ENCODE measurements at places on chromosomes 1 and 21.

- no peak for DNase-seq
These were observed 129.8 kb upstream of the CACNA1E start for GRCh38 chr1:181353526-181353925.

GRCh38 chr1:167371030-167371429, 147.3 kb downstream of the CD247 start:
- DNase-seq: no peak

DNA sequence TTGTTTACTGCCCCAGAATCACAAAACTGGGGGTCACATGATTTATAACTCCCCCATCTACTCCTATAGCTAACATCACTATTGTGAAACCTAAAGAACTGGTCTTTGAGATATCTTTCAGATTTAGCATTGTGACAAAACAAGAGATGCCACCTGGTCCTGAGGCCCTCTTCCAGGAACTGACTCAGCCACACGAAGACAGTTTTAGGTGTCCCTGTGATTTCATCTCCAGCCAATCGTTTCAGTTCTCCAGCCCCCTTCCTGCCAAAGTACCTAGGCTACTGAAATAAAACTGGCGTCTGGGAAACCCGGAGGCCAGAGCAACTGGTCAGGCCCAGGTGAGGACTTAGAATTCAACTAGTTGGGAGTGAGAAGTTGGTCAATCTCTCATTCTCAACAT, 36.6 kb downstream of the TBX19 start:
- DNase-seq: no peak

DNA sequence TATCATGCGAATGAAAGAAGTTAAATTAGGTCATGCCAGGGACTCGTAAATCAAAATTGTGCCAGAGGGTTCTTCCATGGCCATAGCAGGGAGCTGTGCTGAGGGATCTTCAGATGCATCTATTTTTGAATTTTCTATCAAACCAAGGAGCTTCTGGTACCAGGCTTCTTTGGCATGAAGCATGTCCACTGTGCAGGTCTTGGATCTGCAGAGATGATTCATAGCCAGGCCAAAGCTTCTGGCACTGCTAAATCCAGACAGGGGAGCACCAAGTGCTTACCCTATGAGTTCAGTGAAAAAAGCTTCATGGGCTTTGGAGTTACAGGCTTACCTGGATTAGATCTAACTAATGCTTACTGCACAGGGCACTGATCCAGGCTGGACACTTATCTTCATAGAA, 154.2 kb upstream of the DAB1 start:
- no peak for DNase-seq

- DNase-seq: peak; percentile 82
These were observed 119.4 kb downstream of the AKT3 start for GRCh38 chr1:243730487-243731150.

DNA sequence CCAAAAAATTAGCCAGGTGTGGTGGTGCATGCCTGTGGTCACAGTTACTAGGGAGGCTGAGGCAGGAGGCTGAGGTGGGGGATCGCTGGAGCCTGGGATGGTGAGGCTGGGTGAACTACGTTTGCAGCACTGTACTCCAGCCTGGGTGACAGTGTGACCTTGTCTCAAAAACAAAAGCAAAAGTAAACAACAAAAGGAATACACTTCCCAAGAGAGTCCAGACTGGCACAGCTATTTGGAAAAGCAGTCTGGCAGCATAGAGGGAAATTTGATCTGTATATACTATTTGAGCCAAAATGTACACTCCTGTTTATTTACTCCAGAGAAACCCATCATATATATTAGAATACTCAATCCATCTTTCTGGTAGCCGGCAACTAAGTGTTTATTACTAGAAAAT, 107.0 kb upstream of the HMCN1 start:
- DNase-seq: no peak

- peak; percentile 94 for DNase-seq
These were observed 467 bp downstream of the THRAP3 start for GRCh38 chr1:36224537-36225282.

GRCh38 chr1:10001016-10001665, 4.1 kb downstream of the RBP7 start:
- no peak for DNase-seq

- no peak for DNase-seq
These were observed 8.9 kb upstream of the LGALS8 start for GRCh38 chr1:236514703-236515442.

DNA sequence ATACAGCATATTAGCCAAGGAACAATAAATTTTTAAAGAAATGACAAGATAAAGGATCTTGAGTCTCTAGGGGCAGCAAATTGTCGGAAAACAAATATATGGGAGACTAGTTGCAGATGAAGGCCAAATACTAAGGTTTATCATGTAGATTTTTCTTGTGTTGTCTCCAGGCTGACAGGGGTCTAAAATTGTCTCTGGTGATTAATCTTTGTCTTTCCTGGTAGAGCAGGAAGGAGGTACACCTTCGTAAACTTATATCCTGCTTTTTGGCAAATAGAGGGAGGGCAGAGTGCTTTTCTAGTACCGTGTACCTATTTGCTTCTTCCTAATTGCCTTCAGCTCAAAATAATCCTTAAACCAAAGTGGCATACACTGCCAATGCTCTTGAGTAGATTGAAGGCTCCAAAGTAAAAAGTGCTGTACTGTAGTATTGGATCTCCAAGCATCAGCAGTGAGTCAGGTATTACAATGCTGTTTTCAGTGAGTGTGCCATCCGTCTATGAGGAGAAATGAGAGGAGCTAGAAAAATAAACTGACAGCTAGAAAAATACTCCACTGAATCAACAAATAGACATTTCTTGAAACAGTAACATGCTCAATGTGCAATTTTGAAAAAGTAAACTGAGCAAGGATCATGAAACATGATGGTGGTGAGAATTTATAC, 1.8 kb upstream of the LEPR start:
- no peak for DNase-seq

GRCh38 chr1:29948581-29948980, 712.3 kb downstream of the PTPRU start:
- no peak for DNase-seq

- DNase-seq: peak; percentile 87
These were observed 25.6 kb downstream of the PADI3 start for GRCh38 chr1:17274186-17275170.

GRCh38 chr1:73310797-73311381, 887.1 kb downstream of the LRRIQ3 start:
- DNase-seq: no peak

- no peak for DNase-seq
These were observed 40.4 kb downstream of the COL18A1 start for GRCh38 chr21:45445369-45445768.

GRCh38 chr1:200374569-200375295, 35.1 kb downstream of the ZNF281 start:
- no peak for DNase-seq

- no peak for DNase-seq
These were observed 745.6 kb upstream of the CXADR start for GRCh38 chr21:16767201-16767600.

DNA sequence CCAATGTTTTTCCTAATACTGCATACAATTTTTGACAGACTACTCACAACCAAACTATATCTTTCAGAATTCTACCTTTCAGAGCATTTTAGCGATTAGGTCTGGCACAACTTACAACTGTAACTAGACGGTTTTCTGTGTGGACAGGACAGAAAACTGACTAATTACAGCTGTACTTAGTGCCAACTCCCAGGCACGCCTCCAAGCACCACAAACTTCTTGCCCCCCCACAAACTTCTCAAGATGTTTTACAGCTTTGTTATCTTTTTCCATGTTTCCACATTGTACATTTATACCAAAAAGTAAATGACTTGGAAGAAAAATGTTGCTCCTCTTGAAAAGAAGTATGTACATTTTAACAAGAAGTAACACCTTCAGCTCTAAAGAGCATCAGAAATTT, 13.8 kb downstream of the LYST start:
- no peak for DNase-seq

DNA sequence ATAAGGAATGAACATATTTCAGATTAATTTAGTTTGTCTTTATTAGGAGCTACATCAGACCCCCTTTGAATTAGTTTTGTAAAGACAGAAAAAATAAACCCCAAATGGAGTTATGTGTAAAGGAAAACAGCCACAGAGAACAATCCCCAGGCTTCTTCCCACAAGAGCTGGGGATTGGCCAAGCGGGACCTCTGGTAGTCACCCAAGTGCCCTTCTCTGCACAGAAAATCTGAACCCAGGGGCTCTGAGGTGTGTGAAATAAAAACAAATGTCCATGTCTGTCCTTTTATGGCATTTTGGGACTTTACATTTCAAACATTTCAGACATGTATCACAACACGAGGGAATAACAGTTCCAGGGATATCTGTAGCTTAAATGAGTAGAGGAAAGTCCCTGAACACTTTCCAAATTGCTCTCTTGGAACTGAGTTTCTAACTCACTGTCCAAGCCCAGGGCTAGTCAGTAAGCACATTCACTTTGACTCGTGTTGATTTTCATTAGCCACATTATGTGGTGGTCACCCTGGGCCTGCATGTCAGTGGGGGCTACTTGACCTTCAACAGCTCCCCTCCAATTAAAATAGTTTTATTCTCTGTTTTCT, 22.5 kb downstream of the DPT start:
- DNase-seq: no peak

GRCh38 chr1:4944911-4945310, 290.5 kb downstream of the AJAP1 start:
- DNase-seq: no peak

DNA sequence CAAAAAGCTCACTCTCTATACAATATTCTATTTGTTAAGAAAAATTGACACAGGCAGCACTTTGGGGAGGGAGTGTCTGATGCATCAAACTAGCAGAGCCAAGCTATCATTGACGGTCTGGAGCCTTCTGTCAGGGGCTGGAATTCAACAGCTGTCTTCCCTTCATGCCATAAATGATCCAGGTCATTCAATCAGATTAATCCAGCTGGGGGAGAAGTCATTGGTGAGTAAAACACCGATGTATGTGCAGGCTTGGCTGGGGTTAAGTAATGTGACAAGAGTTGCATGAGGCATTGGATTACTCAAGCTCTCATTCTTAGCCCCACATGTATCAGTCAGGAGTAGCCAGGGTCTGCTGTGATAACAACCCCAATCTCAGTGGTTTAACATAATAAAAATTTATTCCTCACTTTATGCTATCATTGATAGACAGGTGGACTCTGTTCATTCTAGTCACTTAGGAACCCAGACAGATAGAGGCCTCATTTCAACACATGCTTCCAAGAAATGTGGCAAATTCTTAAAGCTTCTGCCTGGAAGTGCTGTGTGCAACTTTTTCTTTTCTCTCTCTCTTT, 118.1 kb upstream of the GADD45A start:
- DNase-seq: no peak

DNA sequence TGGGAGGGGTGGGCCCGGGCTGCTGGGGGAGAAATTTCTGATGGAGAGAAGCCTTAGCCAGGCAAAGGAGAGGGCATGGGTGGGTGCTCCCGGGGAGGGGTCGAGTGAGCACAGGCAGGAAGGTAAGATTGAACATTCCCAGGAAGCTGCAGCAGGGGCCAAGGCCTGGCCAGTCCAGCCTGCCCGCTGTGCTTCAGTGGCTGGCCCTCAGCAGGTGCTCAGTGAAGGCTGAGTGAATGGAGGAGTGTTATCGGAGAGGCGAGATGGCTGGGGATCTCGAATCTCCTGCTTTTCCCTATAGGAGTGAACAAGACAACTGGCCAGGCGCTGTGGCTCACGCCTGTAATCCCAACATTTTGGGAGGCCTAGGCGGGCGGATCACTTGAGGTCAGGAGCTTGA, 20.9 kb downstream of the SPSB1 start:
- no peak for DNase-seq

- no peak for DNase-seq
These were observed 47.3 kb upstream of the COA6 start for GRCh38 chr1:234325878-234326496.

- no peak for DNase-seq
These were observed 124.1 kb upstream of the KCNK2 start for GRCh38 chr1:214958486-214958885.

GRCh38 chr1:88537787-88538186, 146.3 kb upstream of the PKN2 start:
- DNase-seq: no peak

GRCh38 chr1:42165511-42166210, 1.1 kb upstream of the GUCA2A start:
- DNase-seq: no peak

- no peak for DNase-seq
These were observed 206.0 kb downstream of the CENPF start for GRCh38 chr1:214808845-214809460.
